ENCODE measurements at places on chromosomes 4 and X.
A peak's percentile ranks its signal among the peaks of the same experiment; 100 is the strongest.

GRCh38 chr4:108168160-108168670 lies 517 bp downstream of the LEF1 start:
- peak; percentile 33 for DNase-seq

DNA sequence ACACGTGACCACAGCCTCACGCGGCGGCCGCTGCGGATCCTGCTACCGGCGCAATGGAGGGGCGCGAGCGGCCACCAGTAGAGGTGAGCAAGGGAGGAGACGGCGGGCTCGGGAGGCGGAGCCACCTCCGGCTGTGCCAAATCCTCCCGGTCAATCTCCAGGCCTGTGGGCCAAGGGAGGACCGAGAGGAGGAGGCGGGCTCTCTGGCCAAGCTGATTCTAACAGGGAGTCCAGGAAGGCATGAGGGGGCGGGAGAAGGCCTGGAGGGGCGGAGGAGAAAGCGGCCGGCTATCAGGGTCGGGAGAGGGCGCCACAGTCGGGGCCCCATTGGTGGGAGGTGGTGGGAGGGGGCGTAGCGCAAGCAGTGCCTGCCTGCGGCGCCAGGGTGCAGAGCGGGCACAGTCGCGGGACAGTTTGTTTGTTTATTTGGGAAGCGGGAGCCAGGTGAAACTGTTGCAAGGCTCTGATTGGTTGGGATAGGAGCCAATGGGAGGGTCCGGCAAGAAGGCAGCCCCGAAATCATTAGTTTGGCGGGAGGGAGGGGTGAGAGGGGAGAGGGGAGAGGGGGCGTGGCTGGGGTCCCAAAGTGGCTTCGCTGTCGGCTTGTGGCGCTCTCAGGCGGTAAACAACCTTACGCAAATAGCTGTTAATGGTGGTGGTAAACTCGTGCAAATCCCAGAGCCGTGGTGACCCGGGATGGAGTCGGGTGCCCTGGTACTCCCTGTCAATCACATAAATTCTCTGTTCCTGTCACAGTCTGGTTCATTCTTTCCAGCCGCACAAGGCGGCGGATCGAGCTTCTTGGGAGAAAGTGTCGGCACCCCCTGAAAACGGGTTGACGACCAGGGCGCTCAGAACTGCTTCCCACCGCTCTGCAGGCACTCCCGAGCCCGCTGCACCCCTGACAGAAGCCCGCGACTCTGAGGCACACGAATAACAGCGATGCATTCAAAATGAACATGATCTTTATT lies at the start of gene IRS4:
Gene IRS4 (minus strand): TSS at position 55 of the 971 bp plus-strand sequence.
- no peak for DNase-seq

- DNase-seq = no peak
Observed at GRCh38 chr4:6105311-6105911, 87.2 kb upstream of the C4orf50 start.

DNA sequence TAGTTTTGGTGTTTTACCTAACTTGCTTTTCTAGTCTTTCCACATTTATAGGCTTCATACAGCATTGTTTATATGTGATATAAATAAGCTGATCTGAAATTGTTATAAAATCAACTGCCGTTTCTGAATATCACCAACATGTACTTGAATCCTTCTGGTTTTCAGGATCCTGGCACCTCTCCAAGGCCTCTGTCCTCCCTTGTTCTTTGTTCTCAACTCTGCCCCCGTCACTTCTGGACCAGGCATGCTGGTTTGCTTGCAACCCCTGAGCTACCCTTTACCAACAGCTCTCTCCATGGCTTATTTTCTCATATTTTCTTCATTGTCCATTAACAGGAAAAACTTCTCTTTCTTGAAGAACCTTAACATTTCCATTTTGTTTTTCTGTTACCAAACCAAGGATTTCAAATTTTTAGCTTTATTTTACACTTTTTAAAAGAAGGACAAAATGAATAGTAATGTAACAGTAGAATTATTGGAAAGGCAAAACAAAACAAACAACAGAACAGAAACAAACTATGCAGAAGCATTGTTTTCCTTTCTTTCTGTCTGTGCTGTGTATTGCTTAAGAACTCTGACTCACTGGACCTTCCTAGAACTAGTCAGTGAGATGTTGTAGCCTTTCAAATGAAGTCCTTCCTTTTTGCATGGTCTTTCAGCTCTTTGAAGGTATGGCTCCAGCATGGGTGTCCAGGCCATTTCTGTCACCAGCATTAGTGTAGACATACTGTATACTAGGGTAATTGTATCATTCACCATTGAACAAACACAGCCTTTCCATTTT lies 44.8 kb downstream of the BANK1 start:
- no peak for DNase-seq

DNA sequence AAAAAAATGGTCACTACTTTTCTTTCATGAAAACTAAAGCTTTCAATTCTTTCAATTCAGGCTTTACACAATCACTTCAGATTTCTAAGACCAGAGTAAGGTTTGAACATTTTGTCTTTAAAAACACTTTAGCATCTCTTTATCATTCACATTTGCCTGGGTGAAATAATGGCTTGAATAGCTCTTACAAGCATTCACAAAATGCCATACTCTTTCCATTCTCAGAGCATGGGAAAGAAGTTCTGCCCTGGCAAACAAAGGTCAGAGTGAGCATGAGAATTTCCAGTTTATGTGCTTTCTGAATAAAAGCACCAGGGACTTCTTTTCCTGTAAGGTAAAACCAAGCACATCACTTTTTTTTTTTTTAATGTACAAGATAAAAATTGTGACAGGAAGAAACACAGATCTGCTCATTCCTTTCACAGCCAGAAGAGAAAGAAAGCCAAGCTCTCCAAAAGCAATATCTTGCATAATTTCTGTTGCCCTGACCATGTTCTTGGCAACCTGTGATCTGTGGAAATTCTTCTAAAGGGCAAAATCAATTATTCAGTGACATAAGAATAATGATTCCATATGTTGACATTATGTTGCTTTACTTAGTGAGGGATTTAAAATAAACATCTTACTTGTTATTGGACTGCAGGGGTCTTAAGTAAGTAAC lies 64.8 kb downstream of the CD40LG start:
- DNase-seq = no peak

- no peak for DNase-seq
Observed at GRCh38 chr4:132669786-132670185, 479.3 kb upstream of the PCDH10 start.

- DNase-seq = no peak
Observed at GRCh38 chr4:40822420-40823166, 72.8 kb downstream of the NSUN7 start.

GRCh38 chr4:102504941-102505340 lies 3.8 kb downstream of the NFKB1 start:
- no peak for DNase-seq

- DNase-seq = no peak
Observed at GRCh38 chr4:34619531-34620162, 1624.7 kb downstream of the ARAP2 start.

DNA sequence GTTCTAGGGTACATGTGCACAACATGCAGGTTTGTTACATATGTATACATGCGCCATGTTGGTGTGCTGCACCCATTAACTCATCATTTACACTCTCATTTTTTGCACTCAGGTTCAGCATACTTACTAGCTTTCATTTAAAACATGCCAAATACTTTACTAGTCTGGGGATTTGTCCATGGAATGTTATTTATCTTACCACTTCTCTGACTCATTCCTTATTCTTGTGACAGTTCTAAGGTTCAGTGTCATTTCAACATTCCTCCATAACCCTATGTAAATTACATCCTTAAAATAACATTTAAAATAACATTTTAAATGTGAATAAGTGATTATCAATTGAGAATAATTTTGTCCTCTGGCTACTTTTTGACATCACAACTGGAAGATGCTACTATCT lies 19.5 kb upstream of the SYTL5 start:
- no peak for DNase-seq

DNA sequence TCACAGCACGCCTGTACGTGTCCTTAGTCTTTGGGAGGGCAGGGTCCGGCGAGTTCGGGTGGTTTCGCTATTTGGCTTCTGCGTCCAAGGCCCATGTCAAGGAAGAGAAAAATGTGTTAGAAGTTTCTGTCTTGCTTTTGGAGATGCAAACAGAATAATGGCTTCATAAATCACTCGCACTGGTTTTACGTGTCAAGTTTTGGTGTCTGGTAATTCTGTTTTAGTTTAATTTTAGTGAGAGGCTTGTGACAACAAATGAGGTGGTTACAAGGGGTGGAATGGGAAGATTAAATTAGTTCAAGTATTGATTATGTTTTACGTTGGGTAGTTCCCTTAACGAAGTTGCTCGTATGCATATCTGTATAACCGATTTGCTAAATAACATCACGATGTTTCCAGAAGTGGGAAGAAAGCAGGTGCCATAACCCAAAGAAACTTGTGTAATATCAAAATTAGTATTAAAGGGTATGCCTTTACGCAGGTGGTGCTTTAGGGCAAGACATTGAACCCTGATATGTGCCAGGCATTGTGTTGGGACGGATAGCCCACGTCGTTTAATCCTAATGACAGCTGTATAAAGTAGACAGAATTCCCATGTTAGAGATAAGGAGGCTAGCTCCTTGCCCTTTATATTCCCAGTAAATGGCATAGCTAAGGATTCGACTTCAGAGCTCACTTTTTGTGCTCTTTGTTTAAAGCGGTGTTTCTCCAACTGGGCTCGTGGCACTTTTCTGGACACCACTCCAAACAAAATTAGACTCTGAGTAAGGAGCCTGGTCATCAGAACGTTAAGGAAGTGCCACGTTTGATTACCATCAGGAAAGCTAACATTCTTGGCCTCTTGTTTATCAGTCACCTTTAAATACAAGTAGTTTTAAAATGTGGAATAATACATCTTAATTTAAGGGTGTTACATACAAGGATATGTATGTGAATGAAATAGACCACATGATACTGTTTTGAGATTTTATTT lies 843 bp downstream of the RPL34 start:
- no peak for DNase-seq

GRCh38 chrX:100083211-100083610 lies 326.9 kb downstream of the PCDH19 start:
- DNase-seq = no peak

DNA sequence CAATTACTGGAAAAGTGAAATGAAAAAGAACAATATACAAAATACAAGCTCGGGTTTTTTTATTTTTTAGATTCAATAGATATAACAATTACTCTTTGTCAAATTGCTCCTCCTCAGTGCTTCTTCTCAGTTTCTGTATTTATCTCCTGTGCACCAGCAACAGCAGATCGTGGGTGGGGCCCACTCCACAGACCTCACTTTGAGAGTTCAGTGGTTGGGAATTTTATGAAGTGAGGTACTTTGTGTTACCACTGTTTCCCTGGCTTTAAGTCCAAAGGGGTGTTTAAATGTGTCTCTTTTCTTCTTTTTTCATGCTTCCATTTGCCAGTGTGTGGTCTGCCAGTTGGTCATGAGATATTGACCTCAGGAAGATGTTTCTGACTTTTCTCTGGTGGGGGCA lies 54.4 kb downstream of the KIT start:
- DNase-seq = no peak

DNA sequence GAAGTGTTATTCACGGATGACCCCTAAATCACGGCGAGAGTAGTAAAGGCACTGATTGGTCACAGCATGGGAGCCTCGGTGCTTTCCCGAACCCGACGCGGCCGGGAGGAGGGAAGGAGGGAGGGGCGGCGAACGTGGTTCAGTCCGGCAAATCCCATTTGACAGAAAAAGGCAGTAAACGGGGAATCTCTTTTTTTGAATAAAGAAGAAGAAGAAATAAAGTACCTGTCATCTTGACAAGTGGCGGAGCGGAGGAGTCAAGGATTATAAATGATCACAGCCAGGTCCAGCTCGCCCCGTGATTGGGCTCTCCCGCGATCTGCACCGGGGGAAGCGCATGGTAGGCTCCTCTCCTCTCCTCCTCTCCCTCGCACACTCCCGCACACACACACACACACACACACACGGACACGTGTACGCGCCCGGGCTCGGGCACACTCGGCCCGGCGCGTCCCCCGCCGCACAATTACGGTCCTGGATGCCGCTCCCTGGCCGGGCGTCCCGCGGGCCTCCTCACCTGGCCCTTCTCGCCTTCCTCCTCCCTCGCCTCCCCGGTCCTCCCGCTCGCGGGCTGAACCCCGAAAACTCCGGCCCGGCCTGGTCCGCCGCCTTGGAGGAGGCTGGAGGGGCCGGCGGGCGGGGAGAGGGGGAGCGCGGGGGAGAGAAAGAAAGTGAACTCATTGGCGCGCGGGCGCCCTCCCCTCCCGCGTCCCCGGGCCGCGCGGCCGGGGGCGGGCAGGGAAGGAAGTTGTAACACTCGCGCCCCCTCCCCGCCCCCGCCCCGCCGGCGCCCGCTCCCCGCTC lies 99.2 kb upstream of the TENM3 start:
- DNase-seq = no peak

DNA sequence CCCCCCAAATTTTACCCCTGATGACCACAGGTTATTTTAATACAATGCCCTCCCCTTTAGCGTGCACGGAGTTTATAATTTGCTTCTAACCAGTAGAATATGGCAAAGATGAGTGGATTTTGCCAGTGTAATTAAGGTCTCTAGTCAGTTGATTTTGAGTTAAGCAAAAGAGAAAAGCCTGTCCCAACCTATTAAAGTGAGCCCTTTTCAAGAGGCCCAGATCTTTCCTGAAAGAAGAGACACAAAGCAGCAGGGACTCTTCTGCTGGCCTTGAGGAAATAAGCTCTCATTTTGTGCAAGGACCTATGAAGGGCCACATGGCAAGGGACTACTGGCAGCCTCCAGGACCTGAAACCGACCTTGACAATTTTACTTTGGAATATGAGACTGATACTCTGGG lies 61.9 kb upstream of the GABRG1 start:
- no peak for DNase-seq

- no peak for DNase-seq
Observed at GRCh38 chrX:154890990-154891639, 5.0 kb downstream of the F8A1 start.

DNA sequence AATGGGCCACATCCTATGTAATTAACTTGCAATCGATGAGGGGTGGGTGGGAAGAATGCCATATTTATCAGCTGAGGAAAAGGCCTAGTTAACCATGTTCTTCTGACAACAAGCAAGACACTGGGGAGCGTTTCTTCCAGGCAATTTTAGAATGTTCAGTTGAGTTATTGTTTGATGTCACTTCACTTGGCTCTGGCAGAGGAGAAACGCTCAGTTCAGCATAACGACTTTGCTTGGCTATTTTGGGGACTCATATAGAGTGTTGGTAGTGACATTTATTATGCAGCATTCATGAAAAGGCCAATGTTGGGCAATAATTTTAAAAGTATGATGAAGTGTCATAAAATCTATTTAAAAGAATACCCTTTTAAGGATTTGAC lies 648 bp downstream of the SYNPO2 start:
- DNase-seq = no peak

DNA sequence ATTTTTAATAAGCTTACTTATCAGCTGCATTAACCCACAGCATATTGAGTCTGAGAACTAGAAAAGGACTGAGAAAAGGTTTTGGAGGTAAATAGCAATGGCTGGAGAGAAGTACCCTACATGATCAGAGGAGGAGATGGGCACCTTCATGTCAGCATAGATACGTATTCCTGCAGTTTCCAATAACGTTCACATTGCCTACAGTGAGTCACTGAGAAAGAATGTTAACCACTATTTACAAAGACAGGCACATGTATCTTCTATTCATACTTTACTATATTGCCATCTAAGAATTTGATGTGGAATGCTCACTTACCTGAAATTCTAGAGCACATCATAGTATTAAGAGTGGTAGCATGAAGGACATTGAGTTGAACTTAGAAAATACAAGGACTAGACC lies 92.5 kb downstream of the TLL1 start:
- no peak for DNase-seq
